ENCODE measurements at places on chromosomes 12 and 14.

DNA sequence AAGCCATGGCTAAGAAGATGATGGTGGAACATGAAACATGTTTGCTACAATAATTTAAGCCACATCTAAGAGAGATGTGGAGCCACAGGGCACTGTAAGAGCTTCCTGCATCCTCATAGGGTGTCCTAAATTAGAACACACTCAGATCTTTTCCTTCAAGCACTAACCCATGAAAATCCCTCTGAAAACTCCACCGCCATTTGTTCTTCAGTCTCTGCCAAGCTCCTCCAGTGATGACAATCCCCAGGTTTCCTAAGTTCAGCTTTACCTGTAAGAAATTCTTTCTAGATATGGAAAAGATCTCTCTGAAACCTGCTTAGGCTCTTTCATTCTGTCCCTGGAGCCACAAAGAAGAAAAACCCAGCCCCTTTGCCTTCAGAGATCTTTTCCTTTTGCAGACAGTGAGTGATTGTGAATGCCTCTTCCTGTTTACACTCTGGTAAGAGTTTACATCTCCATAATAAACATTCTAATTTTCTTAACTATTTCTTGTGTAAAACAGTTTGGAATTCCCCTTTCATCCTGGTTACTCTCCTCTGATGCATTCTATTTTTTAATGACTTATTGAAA lies 907.2 kb downstream of the VRK1 start:
- no peak for DNase-seq

- DNase-seq = no peak
Observed at GRCh38 chr14:60509438-60510253, 700 bp downstream of the SIX6 start.

- DNase-seq = no peak
Observed at GRCh38 chr12:132132609-132133430, 11.3 kb downstream of the DDX51 start.

- no peak for DNase-seq
Observed at GRCh38 chr14:37198907-37199306, 1.2 kb downstream of the MIPOL1 start.

GRCh38 chr12:32889011-32889760 lies 7.4 kb downstream of the PKP2 start:
- no peak for DNase-seq

GRCh38 chr12:97075161-97075933 lies 168.3 kb downstream of the NEDD1 start:
- no peak for DNase-seq

- peak; percentile 70 for DNase-seq
Observed at GRCh38 chr12:54217774-54218241, 29.0 kb upstream of the SMUG1 start.

GRCh38 chr12:113782873-113783272 lies 183.3 kb downstream of the RBM19 start:
- no peak for DNase-seq

DNA sequence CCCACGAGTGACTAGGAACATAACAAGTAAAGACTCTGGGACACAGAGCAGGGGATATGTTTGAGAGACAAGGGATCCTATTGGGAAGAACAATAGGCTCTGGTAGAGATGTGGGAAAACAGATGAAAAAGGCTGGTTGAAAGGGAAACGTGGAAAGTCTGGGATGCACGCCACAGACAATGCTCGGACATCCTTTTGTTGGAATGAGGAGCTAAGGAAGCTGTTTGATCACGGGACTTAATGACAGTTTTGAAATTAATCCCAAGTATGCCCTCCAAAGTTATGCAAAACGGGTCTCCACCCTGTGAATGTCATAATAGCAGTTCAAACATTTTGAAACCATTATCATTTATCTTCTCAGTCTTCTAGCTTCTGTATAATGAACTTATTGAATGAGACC lies 31.7 kb upstream of the ANO2 start:
- no peak for DNase-seq

GRCh38 chr12:107493135-107493494 lies 192.5 kb upstream of the PWP1 start:
- DNase-seq = no peak

GRCh38 chr12:32522331-32523221 lies 123.2 kb downstream of the FGD4 start:
- DNase-seq = no peak

GRCh38 chr12:778615-779014 lies 26.2 kb downstream of the WNK1 start:
- no peak for DNase-seq

DNA sequence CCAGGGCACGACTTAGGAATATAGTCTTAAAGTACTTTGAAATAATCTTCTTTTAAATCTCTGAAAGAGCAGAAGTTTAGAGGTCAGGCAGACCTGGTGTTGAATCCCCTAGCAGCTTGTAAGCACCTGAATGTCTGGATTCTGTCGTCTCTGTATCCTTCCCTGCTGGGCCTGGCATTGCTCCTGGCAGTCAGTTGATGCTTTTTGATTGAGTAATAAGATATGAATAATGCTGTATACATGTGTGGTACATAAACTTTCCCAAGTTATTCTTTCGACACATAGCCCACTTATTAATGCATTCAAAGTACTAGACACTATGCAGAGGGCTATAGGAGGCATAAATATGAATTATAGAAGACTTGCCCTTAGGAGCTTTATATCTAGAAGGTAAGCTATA lies 31.4 kb downstream of the EVL start:
- no peak for DNase-seq

GRCh38 chr14:50106178-50106577 lies 10.2 kb downstream of the VCPKMT start:
- DNase-seq = no peak

DNA sequence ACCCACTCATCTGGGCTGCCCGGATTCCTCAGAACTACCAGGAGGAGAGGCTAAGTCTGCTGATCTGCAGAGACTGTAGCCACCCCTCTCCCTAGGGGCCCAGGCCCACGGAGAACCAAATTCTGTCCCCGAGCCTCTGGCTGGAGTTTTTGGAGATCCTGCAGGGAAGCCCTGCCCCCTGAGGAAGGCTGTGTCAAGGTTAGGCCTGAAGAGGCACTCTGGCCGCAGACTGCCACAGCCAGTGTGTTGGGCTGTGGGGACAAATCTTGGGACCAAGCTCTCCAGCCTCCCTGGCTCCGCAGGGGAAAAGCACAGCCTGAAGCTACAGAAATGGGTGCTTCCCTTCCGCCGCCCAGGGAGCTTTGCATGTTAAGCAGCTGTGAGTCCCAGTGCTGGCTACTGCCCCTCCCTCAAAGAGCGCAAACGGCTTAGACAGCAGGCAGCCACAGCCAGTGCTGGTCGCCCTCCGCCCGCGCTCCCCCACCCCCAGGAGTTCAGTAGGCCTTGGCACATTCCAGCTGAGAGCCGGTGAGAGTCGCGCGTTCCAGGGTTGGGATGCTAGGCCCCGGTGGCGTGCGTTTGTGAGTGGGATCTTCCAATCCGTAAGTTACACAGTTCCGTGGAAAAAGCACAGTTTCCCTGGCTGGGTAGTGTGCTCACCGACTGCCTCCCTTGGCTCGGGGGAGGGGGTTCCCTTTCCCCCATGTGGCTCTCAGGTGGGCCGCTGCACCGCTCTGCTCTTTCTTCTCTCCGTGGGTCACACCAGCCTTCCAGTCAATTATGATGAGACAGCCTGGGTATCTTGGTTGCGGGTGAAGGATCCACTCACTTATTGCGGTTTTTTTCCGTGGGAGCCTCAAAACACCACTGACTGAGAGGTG lies 13.2 kb downstream of the CLEC4E start:
- no peak for DNase-seq

GRCh38 chr12:55720071-55720564 lies at the start of gene RDH5:
Gene RDH5 (plus strand): TSS chr12:55720393. CDS start chr12:55721185, 792 bp downstream.
- DNase-seq = no peak

- no peak for DNase-seq
Observed at GRCh38 chr12:132503618-132504204, 13.8 kb downstream of the FBRSL1 start.

GRCh38 chr12:27555925-27556778 lies 32.1 kb downstream of the PPFIBP1 start:
- no peak for DNase-seq

DNA sequence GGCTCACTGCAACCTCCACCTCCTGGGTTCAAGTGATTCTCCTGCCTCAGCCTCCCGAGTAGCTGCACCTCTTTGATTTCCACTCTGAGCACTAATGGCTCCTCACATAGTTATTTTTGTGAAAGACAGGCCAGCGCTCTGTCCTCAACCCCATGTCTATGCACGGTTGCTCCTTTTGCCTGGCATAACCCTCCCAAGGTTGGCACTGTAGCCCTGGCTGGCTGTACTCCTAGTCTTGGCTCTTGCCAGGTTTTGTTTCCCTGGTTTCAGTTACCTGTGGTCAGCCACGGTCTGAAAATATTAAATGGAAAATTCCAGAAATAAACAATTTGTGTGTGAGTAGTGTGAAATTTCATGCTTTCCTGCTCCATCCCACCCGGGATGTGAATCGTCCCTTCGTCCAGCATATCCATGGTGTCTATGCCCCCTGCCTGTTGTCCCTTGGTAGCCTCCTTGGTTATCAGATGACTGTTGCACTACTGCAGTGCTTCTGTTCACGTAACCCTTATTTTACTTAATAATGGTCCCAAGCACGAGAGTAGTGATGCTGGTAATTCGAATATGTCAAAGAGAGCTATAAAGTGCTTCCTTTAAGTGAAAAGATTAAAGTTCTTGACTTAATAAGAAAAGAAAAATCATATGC lies 12.3 kb upstream of the DCD start:
- no peak for DNase-seq

DNA sequence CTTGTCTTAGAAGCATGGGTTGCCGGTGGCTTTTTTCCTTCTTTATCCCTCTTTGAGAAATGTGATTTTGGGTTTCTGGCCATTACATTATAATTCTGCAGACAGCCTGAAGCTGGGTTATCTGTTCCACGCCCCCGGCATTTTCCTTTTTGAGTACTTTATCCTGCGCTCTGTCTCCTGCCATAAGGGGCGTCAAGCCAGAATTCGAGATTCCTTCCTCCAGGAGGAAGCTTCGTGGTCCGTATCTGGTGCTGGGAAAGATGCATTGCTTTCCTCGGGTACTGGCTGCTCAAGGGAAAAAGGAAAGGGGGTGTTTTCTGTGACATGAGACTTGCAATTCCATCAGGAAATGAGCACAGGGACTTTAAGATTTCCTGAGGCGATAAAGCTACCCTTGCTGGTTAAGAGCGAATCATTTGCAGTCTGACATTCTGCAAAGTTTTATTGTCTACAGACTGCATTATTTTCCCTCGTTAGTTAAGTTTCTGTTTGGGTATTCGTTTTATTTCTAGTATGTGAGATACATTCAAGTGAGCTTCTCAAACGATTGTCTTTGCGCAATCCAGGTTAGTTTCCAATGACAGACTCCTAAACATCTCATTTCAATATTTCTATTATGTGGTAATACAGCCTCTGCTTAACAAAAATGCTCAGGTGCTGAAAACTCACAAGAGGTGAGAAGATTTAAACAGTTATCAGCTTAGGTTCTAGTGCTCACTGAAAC lies 694 bp downstream of the AKAP5 start:
- no peak for DNase-seq

DNA sequence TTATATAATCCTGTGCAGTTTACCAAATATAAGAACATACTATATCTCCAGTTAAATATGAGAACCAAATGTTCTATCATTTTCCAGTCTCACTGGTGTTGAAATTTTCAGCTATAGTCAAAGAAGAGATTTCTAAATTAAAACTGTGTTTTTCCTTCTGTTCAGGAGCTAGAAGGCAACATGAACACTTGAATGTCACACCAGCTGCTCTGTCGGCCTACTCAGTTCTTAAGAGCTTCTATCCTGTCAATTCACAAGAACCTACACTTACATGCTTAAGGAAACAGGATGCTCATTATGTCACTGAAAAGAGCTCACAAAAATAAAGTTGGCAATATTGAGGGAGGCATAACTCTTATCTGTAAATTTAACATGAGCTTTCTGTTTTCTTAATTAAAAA lies 43.1 kb downstream of the ATP2B1 start:
- DNase-seq = no peak

GRCh38 chr14:105047283-105048016 lies 17.8 kb downstream of the GPR132 start:
- no peak for DNase-seq

DNA sequence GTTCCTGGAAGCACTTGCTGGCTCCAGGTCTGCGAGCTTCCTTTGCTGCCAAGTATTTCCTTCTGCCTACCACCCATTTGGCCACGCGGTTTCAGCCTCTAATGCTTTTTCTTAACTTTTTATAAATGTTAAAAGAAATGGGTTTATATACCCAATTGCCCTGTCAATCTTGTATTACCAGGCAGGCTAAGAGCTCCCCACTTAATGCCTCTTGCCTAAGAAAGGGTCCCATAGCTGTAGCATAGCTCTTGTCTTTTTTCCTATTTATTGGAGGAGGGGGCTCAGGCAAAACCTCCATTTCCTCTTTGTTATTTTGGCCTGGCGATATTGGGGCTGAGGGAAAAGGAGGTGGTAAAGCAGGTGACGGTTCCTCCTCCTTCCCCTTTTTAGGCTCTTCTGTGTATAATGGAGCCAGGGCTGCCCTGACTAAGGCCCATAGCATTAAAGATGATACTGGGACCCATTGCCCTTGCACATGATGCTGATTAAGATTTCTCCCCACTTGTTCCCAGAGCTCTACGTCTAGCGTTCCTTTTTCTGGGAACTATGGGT lies 21.6 kb upstream of the BLTP3B start:
- DNase-seq = no peak

All from memory B cell (primary cell).